DMS79 treated with DMSO at 0.1 percent for 48 hours (cell line): ENCODE measurements at places on chromosomes 2 and 18.
A peak's percentile ranks its signal among the peaks of the same experiment; 100 is the strongest.

DNA sequence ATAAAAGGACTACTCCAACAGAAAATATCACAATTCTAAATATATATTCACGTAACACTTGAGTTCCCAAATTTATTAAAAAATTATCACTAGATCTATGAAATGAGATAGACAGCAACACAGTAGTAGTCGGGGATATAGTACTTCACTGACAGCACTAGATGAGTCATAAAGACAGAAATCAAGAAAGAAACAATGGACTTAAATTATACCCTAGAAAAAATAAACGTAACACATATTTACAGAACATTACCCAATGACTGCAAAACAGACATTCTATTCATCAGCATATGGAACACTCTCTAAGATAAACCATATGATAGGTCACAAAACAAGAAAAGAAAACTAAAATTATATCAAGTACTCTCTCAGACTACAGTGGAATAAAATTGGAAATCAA lies 429.4 kb downstream of the MBD2 start:
- DNase-seq, result no peak

DNA sequence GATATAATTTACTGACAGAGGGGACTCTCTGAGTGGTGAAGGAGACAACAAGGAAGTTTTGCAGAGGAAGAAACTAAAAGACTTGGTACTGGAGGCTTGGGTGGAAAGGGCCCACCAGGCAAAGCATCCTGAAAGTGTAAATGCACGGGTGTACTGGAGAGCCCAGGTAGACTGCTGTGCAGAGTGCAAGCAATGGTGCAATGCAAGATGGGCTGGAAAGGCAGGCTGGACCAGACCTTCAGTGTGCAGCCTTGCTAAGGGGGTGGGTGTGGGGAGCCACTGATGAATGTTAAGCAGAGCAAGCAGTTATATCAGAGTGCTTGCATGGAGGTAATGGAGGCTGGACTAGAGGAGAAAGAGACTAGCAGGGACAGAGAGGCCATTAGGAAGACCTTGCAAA lies 10.7 kb downstream of the C2orf74 start:
- no peak for DNase-seq

- DNase-seq, result no peak
Measured at GRCh38 chr2:127511917-127512316, 14.4 kb downstream of the IWS1 start.

DNA sequence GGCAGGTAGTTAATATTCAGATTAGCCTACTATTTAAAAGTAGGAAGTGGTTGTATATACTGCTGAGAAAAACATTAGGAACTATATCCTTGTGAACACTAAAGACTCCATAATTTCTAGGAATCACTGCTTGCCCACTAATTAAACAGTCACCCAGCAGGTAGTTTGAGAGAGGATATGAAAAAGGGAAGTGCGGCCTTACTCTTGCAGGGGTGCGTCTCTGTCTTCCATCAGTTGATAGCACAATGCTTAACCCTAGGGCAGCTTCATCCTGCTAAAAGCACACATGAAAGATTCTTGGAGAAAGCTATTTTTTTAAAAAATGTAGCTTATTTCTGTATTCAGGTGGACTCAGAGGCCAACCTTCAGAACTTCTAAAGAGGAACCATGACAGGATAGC lies 53.1 kb upstream of the ATP5MC3 start:
- no peak for DNase-seq

- DNase-seq, result no peak
Measured at GRCh38 chr2:119252186-119253113, 28.8 kb downstream of the STEAP3 start.

- DNase-seq, result no peak
Measured at GRCh38 chr2:47237375-47238334, 82.5 kb upstream of the STPG4 start.

DNA sequence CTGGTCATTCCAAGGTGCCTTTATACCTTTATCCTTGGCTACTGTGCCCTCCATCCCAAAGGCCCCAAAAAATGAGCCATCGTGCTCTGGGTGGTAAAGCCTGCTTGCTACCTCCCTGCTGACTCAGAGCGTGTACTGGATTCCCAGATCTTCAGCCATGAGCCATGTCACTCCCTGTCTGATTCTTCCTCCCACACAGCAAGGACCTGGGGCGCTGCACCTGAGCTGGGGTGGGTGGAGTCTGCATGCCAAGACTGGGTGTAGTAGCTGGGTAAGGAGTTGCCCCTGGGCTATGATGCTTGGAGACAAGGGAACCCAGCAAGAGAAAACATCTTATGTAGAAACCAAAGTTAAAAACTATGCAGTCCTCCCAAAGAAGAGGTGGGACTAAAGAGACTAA lies 37.2 kb upstream of the APCDD1 start:
- no peak for DNase-seq

DNA sequence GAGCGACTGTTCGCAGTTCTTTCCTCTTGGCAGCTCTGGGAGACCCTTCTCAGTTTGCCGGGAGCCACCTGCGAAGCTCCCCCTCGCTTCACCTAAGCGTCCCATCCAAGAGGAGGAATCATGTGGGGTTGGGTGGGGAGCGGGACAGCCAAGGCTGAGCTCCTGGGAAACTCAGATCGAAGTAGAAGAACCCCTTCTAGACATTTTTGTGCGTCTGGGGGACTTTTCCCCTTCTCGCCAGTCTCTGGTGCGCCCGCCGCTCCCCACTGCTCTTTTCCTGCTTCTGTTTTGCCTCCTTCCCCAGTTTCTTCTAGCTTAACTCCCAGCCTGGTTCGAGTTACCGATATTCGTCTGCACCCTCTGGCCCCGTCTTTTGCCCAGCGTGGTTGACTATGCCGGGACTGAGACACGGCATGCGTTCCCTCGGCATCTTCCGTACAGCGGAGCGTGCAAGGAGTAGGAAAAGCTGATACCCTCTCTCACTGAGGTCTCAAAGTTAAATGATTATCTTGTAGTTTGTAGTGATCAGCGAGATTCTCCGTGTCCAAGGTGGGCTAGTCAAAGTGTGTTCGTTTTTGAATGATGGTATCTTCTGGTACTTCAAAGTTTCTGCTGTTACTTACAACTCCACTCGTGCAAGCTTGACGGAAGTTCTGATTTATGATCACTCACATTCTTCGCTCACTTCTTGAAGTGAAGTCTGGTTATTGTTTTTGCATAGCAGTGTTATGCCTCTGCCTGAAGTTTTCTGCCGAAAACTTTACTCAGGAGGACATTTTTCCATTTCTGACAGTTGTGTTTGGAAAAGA lies 664 bp downstream of the CAMKMT start:
- DNase-seq, result peak; percentile 34

- no peak for DNase-seq
Measured at GRCh38 chr18:11040823-11041656, 108.3 kb downstream of the PIEZO2 start.

- no peak for DNase-seq
Measured at GRCh38 chr2:21194858-21195271, 71.1 kb downstream of the TDRD15 start.

- no peak for DNase-seq
Measured at GRCh38 chr18:41532344-41533086, 422.5 kb upstream of the PIK3C3 start.

DNA sequence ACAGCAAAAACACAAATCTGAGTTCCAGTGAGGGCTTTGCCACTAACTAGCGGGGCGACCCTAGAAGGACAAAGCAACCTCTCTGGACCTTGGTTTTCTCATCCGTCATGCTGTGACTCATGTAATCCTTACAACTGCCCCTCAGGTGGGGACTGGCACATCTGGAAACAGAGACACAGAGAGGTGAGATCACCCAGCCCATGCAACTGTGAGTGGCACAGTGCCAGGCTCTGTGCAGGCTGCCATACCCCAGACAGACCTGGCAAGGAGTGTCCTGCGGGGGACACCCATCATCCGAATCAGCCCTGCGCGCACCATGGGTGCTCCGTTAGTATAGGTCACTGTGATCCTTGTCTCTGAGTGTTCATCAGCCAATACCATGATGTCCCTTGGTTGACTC lies 198.3 kb downstream of the SMAD7 start:
- DNase-seq, result no peak

GRCh38 chr2:6937582-6937981 lies 20.4 kb downstream of the RNF144A start:
- no peak for DNase-seq
